ENCODE measurements at places on chromosomes 16 and 17. TPM values are rescaled to one million over a fixed set of nuclear protein-coding genes. Genes with fewer than 3 reads are reported as not detected.

Gene ARL4D
- 29.9 TPM for total RNA-seq

Gene EVPL
- total RNA-seq, result 15.7 TPM

Gene PDIA2
- 0.11 TPM for total RNA-seq

Gene RNF227
- 1.2 TPM for total RNA-seq

Gene ITGAD
- total RNA-seq, result 0.16 TPM

Gene CACNG5
- total RNA-seq, result not detected

Gene NPIPB2
- 2.7 TPM for total RNA-seq

Gene PYY
- total RNA-seq, result not detected

Gene TMEM114
- not detected for total RNA-seq

Gene SLC2A4
- 0.57 TPM for total RNA-seq

Gene TIMM22
- 28.6 TPM for total RNA-seq

Gene AOC3
- total RNA-seq, result 1.5 TPM

Gene TGFB1I1
- total RNA-seq, result 38.0 TPM

Gene FA2H
- 33.6 TPM for total RNA-seq

Gene CSH2
- not detected for total RNA-seq

Gene ABI3
- total RNA-seq, result not detected
